ENCODE measurements at places on chromosomes 16 and 17.

DNA sequence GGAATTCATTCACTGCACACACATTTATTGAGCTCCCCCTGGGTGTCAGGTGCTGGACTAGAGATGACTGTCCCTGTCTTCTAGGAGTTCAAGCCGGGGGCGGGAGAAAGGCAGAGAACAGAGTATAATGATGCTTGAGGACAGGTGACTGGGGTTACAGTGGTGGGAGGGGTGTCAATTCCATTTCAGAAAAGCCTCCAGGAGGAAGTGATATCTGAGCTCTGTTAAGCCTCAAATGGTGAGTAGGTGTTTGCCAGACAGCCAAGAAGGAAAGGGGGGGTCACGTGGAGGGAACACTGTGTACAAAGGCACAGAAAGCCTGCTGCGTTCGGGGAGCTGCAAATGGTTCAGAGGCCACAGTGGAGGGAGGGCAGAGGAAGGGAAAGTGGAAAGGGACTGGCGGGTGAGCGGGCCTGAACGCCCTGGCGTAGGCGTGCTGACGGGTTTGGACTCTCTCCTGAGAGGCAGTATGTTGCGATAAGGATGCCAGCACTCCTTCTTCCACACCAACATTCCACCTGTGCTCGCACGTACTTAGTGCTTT is 9.7 kb upstream of the NXPH3 start:
- no peak for DNase-seq

DNA sequence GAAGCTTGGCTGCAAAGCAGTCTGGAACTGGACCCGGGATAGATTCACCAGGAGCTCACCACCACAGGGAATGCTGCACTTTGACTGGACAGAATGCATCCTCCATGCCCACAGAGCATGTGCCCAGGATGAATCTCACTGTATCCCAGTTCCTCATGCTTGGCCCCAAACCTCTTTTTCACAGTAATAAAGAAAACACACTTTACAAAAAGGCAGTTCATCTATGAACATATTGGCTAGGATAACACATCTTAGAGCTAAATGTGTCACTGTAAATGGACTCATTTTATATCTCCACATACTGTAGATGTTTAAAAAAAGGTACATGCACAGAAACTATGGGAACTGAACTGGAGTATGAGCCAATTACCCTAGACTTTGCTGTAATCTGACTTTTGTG is 266.9 kb downstream of the TOX3 start:
- no peak for DNase-seq

GRCh38 chr17:73023759-73024158 is 68.7 kb downstream of the SLC39A11 start:
- no peak for DNase-seq

- no peak for DNase-seq
These were observed 40.4 kb downstream of the TMEM132E start for GRCh38 chr17:34619687-34620217.

DNA sequence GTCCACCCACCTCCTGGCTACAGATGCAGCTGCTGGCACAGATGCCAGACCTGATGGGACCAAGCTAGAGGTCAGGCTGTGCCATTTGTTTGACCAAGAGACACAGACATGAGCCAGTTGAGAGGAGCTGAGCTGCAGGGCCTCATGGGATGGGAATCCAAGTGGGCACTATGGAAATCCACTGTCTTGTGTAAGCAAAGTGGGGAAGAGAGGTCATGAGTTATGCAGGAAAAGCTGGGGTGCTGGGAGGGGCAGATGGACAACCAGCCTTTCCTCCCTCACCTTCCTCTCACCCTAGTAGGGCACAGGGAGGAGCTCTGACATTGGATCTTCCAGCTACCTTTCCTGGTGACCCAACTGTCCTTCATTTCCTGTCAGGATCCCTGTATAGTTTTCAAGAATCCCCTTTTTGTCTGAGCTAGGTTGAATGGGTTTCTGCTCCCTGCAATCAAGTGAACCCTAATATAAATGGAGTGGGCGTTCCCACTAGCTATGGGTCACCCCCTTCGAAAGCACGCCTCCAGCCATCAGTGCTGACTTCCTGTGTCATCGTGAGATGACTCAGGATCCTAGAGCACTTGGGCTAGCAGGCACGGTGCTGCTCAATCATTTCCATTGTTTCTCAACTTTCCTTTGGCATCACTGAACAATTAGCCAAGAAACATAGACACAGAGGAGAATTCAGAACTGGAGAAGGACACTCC is 13.6 kb downstream of the ATPAF2 start:
- no peak for DNase-seq

DNA sequence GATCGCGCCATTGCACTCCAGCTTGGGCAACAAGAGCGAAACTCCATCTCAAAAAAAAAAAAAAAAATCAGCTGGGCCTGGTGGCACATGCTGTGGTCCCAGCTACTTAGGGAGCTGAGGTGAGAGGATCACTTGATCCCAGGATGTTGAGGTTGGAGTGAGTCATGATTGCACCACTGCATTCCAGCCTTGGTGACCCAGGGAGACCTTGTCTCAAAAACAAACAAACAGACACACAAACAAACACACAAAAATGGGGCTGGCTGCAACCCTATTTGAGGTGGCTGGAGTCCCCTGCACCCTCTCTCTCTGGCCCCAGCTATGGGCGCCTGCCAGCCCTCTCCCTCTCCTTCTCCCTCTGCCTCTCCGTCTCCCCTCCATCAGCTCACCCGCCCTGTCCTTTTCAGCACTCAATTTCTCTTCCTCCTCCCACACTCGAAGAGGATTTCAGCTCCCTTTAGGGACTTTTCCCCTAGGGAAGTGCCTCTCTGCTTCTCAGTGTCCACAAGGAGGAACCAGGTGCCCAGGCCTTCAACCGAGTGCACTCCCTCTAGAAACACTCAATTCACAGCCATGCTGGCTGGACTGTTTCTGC is 17.5 kb upstream of the TFAP4 start:
- no peak for DNase-seq

- DNase-seq: no peak
These were observed 8.4 kb upstream of the RAB37 start for GRCh38 chr17:74728702-74729075.

GRCh38 chr16:57822018-57822553 is 19.8 kb upstream of the KIFC3 start:
- no peak for DNase-seq

DNA sequence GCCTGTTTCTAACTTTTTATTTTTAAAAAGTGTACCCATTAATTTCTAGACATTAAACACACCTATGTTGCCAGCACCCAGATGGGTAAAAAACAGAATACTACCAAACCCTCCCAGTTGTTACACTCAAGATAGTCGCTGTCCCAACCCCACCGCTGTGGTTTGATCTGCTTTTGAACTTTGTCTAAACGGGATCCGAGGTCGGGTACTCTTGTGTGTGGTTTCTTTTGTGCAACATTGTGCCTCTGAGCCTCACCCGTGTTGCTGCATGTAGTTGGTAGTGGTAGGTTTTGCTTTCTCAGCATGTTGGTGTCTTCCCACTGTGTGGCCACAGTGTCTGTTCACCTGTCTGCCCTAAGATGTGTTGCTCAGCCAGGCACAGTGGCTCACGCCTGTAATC is 4.3 kb downstream of the KLHL36 start:
- DNase-seq: no peak

- no peak for DNase-seq
These were observed 52.7 kb upstream of the ZNF629 start for GRCh38 chr16:30839523-30840227.

DNA sequence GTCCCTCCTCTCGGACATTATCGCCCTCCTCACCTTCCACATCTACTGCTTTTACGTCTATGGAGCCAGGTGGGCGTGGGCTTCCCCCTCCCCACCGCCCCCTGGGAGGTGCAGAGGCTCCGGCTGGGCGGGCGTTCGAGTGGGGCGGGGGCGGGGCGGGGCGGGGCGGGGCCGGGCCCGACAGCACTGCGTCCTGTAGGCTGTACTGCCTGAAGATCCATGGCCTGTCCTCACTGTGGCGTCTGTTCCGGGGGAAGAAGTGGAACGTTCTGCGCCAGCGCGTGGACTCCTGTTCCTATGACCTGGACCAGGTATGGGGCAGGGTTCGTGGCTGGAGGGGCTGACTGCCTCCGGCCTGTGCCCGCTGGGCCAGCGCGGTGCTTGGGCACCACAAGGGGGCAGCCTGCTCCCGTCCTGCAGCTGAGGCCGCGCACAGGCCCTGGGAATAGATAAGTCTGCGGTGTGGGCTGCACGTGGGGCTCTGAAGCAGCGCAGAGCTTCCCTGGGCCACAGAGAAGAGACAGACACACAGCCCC is 9.2 kb downstream of the PIGQ start:
- peak; percentile 47 for DNase-seq

- peak; percentile 28 for DNase-seq
These were observed at the start of gene ATP2A3 for GRCh38 chr17:3964203-3965117. ATP2A3 (minus strand) TSS chr17:3964437; CDS start chr17:3964291, 146 bp downstream.

DNA sequence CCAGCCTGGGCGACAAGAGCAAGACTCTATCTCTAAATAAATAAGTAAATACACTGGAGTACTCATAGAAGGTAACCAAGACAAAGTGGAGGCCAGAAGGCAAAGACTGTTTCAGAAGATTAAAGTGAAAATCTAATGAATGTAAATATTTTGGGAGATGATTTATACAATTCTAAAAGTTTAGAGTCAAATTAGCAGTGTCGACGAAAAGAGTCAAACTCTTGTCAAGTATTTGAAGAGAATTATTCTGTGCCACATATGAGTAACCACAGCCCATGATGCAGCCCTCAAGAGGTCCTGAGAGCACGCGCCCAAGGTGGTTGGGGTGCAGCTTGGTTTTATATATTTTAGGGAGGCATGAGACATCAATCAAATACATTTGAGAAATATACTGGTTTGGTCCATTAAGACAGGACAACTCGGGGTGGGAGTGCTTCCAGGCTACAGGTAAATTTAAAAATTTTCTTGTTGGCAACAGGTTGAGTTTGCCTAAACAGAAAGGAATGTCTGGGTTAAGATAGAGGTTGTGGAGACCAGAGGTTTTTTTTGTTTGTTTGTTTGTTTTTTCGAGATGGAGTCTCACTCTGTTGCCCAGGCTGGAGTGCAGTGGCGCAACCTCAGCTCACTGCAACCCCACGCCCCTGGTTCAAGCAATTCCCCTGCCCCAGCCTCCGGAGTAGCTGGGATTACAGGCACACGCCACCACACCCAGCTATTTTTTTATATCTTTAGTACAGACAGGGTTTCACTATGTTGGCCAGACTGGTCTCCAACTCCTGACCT is 3.5 kb downstream of the CFDP1 start:
- no peak for DNase-seq

DNA sequence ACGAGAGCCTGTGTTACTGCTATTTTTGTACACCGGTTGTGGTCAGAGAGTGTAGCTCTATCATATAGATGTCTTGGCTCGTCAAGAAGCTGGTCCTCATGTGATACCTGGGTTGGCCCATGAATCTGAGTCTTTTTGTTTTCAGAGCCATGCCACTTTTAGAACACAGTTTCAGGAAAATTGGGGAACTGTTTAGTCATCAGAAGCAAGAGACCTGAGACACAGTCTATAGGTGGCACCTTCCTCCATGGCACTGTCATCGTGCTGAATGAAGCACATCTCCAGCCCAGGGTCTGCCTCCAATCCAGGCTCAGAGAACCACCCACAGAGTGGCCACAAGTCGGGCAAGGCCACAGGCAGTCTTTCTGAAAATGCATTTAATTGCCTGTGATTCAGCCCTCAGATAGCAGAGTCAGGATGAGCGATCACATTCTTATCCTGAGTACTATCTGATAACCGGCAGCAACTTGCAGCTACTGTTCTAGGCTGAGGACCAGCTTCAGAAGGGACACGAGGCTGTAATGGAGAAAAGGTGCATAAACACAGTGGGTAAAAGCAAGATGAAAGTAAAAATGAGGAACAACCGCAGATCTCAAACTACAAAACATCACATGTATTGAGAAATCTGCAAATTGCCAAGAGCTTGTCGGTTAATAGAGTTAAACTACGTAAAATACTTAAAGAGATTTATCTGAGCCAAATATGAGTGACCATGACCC is 14.2 kb upstream of the HAPSTR1 start:
- DNase-seq: no peak

- no peak for DNase-seq
These were observed 769.6 kb downstream of the CDH11 start for GRCh38 chr16:64352246-64352645.

- no peak for DNase-seq
These were observed 24.5 kb downstream of the NDUFAF8 start for GRCh38 chr17:81263371-81264181.

DNA sequence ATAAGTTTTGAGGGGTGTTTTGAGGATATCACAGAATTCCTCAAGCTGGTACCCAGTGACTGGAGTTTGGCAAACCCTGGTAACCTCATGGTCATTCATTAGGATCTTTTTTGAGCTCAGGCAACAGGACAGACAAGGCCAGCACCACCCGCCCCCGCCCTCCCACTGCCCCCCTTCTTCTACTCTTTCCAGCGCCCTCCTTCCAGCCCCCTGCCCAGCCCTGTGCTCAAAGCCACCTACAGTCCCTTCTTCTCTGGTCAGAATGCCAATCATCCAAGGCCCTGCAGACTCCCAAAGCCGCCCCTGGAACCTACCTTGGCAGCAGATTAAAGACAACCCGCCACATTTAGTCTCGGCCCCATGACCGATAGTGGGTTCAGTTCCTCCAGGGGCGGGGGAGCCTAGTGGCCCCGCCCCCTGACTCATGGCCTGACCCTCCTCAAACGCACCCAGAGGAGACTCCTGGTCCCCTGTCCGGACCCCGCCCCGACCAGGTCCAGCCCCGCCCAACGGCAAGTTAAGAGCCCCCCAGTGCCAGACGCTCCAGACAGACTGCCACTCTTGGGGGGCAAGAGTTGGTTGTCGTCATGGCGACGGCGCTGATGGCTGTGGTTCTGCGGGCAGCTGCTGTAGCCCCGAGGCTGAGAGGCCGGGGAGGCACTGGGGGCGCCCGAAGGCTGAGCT is at the start of gene NAGS:
TSS of gene NAGS (plus strand) at position 546 of the 684 bp plus-strand sequence. CDS start at position 588, 42 bp downstream.
- no peak for DNase-seq

GRCh38 chr16:1706386-1707192 is 594 bp downstream of the MAPK8IP3 start:
- DNase-seq: no peak

- DNase-seq: no peak
These were observed 306.3 kb downstream of the SOX9 start for GRCh38 chr17:72426948-72427760.

DNA sequence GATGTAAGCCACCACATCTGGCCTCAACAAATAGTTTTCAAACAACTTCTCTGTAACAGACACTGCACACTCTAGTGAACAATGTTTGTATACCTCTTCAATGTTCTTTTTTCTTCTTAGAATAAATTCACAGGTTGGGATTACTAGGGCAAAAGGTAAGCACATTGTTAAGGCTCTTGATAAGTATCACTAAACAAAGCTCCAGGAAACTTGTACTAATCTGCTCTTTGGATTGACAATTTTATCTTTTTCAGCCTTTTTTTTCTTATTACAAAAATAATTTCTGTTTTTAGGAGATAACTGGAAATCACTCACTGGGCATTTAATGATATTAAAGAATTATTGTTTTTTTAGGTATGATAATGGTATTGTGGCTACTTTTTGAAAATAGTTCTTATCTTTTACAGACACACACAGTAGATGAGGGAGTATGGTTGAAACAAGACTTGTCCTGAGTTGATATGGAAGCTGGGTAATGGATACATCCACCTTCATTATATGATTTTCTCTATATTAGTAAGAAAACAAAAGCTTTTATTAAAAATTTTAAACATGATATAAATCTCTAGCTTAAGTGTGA is 7.7 kb upstream of the MPRIP start:
- no peak for DNase-seq

GRCh38 chr16:19861811-19862327 is 22.8 kb downstream of the GPRC5B start:
- DNase-seq: no peak

All from central memory CD8-positive, alpha-beta T cell (primary cell).